ENCODE measurements at places on chromosomes 16 and 17.

GRCh38 chr16:66598111-66598510, 6.4 kb upstream of the CMTM3 start:
- DNase-seq, result no peak

DNA sequence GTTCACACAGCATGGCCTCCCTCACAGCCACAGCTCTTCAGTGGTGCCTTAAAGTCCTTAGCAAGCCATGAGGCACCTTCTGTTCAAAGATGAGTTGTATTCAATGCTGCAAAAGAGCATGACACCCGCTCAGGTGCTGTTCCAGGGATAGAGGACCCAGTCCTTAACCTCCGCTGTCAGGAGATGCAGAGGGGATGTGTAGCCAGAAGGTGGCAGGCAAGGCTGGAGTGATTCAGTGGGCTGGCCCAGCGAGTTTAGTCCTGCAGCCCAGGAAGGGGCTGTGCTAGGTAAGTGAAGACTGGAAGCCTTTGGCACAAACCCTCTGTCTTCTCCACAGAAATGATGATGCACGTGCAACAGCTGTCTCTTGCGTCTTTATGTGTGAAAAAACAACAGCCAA, 25.0 kb upstream of the ADAM11 start:
- DNase-seq, result no peak

- DNase-seq, result no peak
Measured at GRCh38 chr17:74750327-74751069, 2.1 kb downstream of the NHERF1 start.

- DNase-seq, result no peak
Measured at GRCh38 chr17:69704935-69705334, 290.4 kb downstream of the MAP2K6 start.

GRCh38 chr17:41211845-41212466, 14.5 kb upstream of the KRTAP9-2 start:
- DNase-seq, result no peak

DNA sequence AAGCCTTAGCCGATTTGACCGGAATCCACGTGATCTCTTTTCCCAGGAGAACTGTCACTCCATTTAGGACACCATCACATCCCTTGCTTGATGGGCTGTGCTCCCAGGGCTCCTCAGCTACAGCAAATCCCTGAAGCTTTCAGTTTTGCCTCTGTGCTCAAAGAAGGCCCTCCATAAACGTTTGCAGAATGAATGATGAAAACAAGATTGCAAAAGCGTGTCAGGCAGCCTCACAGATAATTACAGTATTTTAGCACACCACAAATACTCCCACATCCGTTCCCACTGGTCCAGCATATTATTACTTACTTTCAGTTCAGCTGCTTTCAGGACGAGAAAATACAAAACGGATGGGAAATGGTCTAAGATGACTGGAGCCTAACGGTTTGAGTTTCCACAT, 84.6 kb downstream of the USP31 start:
- no peak for DNase-seq

DNA sequence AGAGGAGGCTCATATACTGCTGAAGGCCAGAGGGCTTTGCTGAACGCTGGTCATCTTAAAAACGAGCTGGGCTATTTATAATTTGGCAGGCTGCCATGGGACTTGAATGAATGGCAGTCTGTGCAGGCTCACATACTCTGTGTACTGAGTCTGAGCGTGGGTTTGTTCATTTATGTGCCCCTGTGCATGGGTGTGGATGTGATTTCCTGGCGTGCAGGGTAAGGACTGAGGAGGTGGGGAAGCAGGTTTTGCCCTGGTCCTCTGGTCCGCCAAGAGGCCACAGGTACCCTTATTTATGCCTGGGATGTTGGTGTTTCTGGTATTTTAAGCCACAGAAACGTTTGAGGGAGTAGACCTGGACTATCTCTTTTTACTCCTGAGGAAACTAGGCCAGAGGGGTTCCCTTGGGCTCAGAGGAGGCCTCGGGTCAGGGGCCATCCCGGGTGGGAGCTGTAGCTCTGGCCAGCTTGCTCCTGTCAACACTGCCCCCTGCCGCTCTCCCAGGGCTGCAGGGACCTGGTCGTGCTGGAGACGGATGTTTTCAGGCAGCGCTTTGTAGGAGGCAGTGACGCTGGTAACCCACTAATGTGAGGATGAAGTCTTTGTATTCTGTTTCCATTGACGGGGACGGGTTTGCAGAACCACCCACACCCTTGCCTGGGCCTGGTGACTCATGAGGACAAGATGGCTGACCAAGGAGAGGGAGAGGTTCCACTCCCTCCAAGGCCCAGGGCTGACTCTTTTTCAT, 184.4 kb downstream of the MSI2 start:
- DNase-seq, result peak; percentile 44

- DNase-seq, result no peak
Measured at GRCh38 chr16:28938721-28939120, 7.0 kb downstream of the CD19 start.

DNA sequence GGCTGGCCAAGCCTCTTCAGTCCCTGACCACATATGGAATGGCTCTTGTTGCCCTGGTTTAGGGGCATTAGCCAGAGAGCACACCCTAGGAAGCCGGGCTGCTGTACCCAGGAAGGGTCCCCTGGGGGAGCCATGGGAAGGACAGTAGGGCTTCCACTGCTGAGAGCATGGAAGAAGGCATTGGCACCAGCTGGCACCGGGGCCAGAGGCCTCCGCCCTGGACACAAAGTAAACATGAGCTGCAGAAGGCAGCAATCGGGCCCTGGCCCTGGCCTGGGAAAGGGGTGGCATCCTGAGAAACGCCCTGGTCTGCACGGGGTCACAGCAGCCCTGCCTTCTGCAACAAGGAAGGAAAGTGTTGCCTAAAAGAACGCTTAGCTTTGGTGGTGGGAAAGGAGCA, 49.4 kb downstream of the VAC14 start:
- DNase-seq, result no peak

GRCh38 chr16:79770244-79771064, 169.9 kb upstream of the MAF start:
- DNase-seq, result peak; percentile 80

- no peak for DNase-seq
Measured at GRCh38 chr17:31815212-31815730, 43.8 kb downstream of the COPRS start.

DNA sequence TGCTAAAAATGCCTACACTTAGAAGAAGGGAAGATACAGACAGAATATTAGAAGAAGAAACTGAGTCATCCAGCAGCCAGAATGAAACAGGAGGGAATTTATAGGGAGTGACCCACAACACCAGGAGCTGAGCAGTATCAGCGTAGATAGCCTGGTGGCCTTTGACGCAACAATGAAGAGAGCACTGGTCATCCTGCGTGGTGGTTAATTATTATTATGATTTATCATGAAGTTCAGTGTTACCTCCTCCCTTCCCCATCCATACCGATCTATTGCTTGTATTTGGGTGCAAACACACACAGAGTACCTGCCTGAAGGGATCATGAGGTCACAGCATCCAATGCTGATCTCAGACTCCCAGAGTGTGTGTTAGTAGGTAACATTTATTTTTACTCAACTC, 38.5 kb downstream of the ERCC4 start:
- DNase-seq, result no peak

DNA sequence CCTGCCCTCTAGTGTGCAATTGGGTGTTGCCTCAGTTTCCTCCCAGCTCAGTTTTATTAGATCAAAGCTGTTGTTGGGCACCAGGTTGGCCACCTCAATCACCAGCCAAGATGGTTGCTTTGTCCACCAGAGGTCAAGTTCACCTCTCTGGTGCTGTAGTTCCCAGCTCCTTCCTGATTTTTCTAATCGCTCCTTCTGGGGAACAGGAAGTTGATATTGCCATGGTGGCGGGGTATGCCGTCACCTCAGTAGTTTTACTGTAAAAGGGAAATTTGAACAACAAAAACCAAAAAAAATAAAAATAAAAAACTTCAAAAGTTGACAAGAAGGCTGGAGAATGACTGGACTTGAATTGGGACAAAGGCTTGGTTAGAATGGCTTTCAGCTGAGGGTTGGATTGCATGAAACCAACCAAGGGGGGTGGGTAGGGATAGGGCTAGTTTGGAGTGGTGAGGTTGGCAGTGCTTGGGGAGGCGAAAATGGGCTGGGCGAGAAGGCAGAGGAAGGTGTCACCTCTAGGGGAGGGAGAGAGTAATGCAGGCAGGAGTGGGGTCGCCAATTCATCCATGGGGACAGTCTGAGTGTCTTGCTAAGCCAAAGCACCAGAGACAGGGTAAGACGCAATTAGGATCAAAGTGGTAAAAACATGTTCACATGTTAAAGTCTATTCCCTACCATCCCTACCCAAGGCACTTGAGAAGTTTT, 6.2 kb downstream of the EFNB3 start:
- no peak for DNase-seq

GRCh38 chr16:11431915-11432465, 86.7 kb downstream of the RMI2 start:
- no peak for DNase-seq

DNA sequence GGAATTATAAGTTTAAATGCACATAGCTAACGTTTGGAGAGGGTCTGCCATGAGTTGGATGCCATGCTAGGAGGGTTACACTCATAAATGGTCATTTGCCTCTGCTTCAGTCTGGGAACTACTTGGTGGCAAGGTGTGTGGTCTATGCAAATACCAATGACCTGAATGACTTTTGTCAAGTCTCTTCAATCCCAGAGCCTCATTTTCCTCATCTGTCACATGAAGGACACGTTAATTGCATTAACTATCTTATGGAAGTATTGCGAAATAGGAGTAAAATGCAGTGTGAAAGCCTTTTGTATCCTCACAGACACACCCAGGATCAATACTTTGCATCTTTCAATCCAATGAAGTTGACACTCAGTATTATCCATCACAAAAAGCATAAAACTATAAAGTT, 62.8 kb downstream of the CDK5R1 start:
- no peak for DNase-seq

- no peak for DNase-seq
Measured at GRCh38 chr17:4987767-4988567, 492 bp upstream of the CAMTA2 start.

GRCh38 chr17:29930409-29931010, 482 bp upstream of the SSH2 start:
- no peak for DNase-seq

GRCh38 chr17:67080804-67081203, 36.5 kb downstream of the CACNG1 start:
- peak; percentile 3 for DNase-seq

DNA sequence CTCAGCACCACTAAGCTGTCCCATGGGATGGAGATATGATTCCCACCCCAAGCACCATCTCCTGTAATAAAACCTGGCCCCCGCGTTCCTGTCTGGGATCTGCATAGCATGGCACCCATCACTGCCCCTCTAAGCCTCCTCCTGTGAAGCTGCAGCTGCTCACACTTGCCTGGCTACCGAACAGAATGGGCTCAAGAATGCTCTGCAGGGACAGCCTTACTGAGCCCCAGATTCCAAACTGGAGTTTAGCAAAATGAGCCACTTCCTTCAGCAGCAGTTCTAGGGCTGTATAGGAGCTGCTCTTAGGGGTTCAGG, 256.1 kb downstream of the CPPED1 start:
- DNase-seq, result no peak

GRCh38 chr16:86775511-86775921, 197.2 kb downstream of the FOXL1 start:
- no peak for DNase-seq

DNA sequence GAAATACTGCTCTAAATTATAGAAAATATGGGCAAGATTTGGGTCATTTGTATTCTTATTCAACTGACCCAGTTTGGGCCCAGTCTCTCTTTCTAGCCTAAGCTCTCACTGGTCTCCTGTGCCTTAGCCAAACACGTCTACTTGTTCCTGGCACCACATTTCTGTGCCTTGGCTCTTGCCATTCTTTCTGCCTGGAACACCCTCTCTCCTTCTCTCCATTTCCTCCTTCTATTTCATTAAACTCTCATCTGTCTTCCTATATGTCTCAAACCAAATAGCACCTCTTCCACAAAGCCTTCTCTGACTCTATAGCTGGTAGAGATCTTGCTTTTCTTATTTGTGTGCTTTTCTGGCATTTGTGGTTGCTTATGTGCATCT, 37.7 kb upstream of the NUFIP2 start:
- no peak for DNase-seq

DNA sequence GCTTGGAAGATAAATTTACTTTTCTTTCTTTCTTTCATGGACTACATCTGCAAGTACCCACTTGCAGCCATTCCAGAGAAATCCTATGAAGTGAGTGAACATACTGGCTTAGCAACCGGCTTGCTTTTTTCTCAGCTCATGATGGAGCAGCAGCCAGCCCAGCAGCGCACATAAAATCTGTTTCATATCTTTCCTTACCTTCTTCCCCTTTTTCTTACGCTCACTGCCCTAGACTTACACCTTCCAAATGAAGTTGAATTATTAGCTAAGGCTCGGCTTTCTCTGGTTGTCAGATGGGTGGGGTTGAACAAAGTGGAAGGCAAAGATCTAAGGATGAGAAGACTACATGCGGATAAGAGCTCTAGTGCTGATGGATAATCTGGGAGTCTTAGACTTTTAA, 13.9 kb upstream of the ABCA8 start:
- no peak for DNase-seq

GRCh38 chr17:72254808-72255449, 134.1 kb downstream of the SOX9 start:
- no peak for DNase-seq

DNA sequence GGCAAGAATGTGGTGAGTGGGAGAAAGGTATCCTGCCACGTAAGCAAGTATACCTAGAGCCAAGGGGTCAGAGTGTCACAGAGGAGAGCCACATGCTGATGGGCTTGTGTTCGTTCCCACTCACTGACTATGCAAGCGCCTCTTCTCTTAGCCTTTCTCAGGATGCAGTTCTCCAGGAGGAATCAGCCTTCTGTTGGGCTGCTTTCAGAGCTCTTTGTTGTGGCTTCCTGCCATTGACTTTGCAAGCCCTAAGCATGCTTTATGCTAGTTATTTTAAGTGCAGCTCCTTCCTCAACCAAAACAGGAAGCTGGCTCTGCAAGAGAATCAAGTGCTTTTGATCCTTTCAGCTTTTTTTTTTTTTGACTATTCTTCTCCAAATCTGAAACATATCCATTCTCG, 66.6 kb downstream of the SIAH1 start:
- DNase-seq, result peak; percentile 57

- peak; percentile 40 for DNase-seq
Measured at GRCh38 chr16:25030420-25031131, 15.4 kb upstream of the ARHGAP17 start.

- no peak for DNase-seq
Measured at GRCh38 chr16:86955136-86955855, 361.9 kb downstream of the C16orf95 start.

DNA sequence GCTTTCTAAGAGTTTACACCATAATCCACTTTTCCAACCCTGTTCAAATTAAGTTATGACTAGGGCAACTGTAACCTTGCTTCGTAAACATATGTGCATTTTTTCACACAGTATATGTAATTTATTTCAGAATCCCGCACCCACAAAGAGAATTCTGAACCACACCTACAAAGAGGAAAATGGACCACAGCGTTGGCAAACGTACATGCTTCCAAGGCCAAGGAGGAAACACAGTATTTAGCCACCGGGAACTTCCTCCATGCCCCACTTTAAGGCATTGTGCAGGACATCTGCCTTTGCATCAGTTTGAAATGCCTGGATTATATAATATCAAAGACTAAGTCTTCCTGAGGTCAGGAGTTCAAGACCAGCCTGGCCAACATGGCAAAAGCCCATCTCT, 2.1 kb downstream of the SPATA22 start:
- no peak for DNase-seq
